Hematopoietic multipotent progenitor cell treated with erythropoietin and hydrocortisone succinate and interleukin-3 and kit ligand, for 6 days (in vitro differentiated cells): ENCODE measurements at places on chromosomes 2 and 18.

GRCh38 chr2:225282858-225283710 lies 116.4 kb upstream of the NYAP2 start:
- peak; percentile 58 for DNase-seq

- no peak for DNase-seq
Measured at GRCh38 chr18:48551100-48551499, 12.3 kb downstream of the CTIF start.

- DNase-seq: no peak
Measured at GRCh38 chr2:133421516-133422324, 146.5 kb downstream of the NCKAP5 start.

- DNase-seq: no peak
Measured at GRCh38 chr2:221961561-221961960, 337.2 kb downstream of the PAX3 start.

- DNase-seq: no peak
Measured at GRCh38 chr18:59520562-59521355, 161.7 kb upstream of the LMAN1 start.
